Central memory CD4-positive, alpha-beta T cell (primary cell): ENCODE measurements at places on chromosomes 16 and 17.

GRCh38 chr17:48555258-48556228, 10.6 kb upstream of the HOXB2 start:
- DNase-seq = no peak

DNA sequence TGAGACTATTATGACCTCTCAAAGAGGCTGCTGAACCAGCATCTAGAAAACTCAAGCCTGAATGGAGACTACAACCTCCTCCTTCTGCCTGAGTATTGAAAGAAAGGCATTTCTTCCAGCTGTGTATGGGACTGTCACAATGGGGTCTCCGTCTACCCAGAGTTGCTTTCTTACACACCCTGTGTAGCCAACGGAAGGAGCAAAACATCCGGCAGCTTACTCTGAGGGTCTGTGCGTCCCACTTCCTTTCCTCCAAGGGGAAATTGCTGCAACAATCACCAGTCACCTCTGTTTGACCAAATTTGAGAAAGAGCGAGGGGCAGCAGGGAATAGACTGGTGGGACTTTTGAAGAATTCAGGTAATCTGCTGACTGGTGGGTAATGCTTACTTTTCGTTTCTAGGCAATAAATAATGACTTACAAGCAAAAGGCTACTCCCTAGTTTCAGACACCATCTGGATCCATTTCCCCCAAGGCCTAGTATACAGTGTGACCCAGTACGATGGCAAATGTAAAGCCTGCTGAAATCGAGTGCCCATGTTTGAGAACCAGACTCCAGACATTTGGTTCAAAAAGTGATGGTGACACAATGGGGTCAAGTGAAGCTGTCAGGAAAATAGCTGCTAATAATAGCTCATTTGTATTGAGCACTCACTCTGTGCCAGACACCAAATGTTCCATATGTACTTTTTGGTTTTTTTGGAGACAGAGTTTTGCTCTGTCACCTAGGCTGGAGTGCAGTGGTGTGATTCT, 81.7 kb downstream of the YPEL2 start:
- DNase-seq = no peak

GRCh38 chr16:53084141-53084541, 29.4 kb downstream of the CHD9 start:
- DNase-seq = no peak

DNA sequence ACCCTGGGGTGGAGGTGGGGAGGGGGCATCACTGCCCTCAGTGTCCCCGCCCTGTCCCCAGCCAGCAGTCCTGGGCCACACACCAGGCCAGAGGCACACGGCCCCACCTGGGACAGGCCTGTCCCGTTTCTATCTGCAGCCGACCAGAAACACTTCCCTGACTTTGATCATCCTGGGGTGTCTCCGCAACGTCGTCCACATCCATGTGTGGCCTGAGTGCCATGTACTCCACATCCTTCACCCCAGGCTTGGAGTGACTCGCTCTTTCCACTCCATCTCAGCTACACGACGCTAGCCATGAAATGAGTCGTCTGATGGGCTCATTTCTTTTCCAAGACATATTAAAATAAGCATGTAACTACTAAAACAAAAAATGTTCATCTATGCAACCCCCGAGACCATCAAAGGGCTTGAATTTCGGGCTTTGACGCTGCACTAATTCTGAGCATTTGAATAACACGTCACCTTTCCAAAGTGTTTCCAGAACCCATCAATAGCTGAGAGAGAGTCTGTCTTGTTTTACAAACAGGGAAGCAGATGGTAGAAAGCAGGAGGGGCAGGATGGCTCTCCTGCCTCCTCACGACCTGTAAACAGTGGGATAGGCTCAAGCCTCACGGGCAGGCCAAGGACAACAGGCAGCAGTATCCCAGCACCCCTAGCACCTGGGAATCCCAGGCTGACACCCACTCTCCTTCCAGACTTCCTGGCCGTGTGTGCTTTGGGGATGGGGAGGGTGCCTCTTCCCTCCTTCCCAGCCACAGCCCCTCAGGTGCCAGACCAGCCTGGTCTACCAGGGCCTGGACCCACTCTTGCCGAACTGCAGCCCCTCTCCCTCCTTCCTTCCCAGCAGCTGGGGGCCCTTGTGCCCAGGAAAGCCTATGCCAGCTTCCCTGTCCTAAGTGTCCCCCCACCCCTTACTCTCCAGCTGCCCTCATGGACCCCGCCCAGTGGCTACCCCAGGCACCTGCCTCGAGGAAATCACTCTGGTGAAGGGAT, 20.0 kb upstream of the RASD1 start:
- no peak for DNase-seq

GRCh38 chr16:23863511-23864422, 28.0 kb downstream of the PRKCB start:
- DNase-seq = peak; percentile 60

DNA sequence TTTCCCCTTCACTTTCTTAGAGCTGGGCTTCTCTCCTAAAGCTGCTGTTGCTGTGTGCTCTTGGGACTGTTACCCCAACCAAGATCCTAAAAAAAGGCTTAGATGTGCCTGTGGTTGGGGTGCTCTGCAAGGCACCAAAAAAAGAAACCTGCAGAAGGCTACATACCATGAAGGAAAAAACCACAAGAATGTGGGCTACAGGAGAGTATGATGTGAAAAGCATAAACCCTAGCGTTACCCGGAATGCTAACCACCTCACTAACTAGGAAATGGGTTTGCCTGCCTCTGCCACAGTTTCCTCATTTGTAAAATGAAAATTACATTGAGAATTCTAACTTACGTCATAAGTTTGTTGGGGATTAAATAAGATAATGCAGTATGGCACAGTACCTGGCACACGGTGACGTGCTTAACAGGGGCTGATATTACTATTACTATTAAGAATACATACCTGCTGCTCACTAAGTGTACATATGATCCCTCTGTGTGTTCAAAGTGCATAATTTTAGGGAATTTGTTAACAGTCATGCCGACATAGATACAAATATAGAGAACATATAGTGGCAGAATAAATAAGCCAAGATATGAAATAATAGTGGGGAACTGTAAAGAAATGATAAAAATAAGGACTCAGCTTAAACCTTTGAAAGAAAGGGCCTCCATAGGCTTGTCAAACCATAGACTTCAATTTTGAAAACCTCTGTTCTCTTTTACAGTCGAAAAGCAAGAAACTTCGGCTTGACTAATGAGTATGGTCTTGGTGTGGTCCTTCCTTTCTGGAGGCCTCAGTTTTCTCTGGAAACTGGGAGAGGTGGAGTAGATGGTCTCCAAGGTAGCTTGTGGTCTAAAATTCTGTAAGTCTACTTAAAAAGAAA, 177.8 kb upstream of the TBX2 start:
- DNase-seq = peak; percentile 38

DNA sequence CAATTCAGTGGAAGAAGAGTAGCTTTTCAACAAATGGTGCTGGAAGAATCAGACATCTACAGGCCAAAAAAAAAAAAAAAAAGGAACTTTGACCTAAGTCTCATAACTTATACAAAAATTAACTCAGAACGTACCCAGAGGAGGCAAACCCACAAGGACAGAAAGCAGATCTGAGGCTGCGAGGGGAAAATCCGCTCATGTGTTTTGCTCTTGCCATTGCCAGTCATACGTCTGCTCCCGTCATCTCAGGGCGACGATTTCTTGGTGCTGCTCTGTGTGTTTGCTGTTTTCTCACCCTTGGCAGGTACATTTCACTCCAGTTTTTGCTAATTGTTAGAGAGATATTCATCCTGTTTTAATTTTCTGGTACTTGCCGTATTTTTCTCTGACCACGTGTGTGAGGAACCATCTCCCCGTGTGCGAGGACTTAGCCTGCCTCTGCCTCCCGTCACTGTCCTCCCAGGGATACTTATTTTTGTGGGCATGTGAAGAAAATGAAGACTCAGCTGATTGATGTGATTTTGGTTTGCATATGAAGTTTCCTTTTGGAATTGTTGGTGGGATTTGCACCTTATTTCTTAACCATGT, 33.4 kb upstream of the ACSF3 start:
- DNase-seq = no peak

- no peak for DNase-seq
These were observed 117.5 kb downstream of the NOG start for GRCh38 chr17:56710986-56711385.

DNA sequence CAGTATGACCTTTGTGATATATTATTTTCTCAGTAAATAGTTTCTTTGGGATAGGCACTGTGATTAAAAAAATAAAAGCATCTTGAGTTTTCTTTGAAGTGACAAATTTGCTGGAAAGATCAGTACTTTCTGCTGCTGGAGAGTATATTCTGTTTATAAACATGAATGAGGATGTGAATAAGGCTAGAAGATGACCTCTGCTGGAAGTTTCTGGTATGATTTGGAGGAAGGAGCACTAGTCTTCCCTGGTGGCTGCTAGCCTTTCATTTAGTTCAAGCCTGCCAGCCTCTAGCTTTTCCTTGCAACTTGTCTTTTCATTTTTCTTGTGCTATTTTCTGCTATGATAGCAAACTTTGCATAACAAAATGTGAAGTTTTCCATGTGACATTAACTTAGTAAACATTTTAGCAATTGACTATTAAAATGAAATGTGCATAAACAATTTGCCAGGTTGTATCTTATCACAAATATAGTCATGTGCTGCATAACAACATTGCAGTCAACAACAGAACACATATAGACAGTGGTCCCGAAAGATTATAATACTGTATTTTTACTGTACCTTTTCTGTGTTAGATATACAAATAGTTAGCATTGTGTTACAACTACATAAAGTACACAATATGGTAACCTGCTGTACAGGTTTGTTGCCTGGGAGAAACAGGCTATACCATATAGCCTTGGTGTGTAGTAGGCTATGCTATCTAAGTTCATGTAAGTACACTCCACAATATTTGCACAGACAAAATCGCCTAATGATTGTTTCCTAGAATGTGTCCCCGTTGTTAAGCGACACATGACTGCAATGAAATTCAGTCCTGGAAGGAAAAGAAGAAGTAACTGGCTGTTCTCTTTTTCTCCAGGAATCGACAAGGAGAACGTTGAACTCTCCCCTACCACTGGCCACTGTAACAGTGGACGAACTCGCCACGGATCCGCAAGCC, 18.1 kb upstream of the RAB11FIP4 start:
- peak; percentile 57 for DNase-seq
